ENCODE measurements at places on chromosomes 11 and 22.

GRCh38 chr22:28435140-28435768, 244.4 kb downstream of the TTC28 start:
- DNase-seq = no peak

DNA sequence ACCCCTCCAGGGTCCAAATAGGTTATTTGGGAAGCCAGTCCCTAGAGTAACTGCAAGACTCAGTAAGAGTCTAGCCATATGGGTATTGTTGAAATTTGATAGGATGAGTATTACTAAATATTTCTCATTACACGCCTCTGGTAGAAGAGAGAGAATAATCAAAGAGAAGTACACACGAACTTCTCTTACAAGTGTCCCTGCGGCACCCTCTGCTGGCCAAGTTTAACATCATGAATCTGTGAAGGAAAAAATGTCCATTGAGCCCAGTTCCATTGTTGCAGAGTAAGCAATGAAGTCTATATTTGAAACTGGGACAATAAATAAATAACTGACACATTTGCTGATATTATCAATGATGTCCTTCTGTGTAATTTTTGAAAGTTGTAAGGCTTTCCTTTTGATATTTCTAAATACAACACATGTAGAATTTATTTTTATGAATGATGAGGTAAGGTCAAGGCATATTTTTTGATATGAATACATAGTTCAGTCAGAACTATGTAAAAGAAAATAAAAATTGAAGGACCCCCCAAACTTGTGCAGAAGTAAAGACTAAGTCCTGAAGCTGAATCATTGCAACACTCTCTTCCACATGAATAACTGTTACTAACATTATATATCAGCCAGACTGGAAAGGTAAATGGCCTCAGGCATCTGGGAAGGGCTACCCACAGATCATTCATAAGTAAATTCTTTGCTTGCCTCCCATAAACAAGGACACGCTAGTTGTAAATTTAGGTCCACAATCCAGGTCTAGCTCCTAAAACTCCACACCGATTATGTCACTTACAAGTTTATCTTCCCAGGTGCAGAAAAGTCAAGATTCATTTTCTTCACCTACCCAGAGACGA, 10.0 kb downstream of the OR51L1 start:
- no peak for DNase-seq

GRCh38 chr22:43164636-43165035, 13.3 kb downstream of the TSPO start:
- no peak for DNase-seq

GRCh38 chr11:2557381-2557780, 112.6 kb downstream of the KCNQ1 start:
- no peak for DNase-seq

GRCh38 chr11:3983101-3983500, 111.5 kb upstream of the RRM1 start:
- no peak for DNase-seq

- no peak for DNase-seq
Observed at GRCh38 chr22:27220339-27220738, 563.0 kb downstream of the MIAT start.

- DNase-seq = no peak
Observed at GRCh38 chr11:126328001-126328390, 24.1 kb downstream of the DCPS start.

GRCh38 chr11:81959341-81959740, 774.3 kb downstream of the FAM181B start:
- DNase-seq = no peak

DNA sequence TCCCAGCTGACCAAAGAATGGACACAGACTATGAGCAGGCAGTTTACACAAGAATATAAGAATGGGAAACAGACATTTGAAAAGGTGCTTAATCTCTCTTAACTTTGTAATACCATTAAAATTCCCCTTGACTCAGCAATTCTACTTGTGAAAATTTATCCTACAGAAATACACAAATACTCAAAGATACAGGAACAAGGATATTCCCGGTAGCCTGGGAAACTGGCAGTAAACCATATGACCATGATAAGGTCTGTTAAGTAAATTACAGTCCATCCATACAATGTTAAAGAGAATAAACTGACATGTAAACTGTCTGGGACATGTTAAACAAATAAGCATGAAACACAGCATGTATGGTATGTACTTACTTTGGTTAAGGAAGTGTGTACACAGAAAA, 8.7 kb upstream of the MTFP1 start:
- DNase-seq = no peak

- DNase-seq = no peak
Observed at GRCh38 chr11:42337786-42338455, 878.5 kb upstream of the LRRC4C start.

DNA sequence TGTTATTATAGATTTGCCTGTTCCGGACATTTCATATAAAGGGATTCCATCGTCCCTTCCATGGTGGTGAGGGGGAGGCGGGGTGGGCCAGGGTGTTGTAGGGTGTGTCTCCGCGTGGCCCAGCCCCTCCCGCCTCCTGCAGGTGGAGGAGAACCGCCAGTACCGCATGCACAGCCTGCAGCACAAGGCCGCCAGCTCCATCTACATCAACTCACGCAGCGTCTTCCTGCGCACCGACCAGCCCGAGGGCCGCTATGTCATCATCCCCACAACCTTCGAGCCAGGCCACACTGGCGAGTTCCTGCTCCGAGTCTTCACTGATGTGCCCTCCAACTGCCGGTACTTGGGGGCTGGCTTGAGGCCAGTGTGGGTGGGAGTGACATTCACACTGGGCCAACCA, 7.5 kb upstream of the MYO7A start:
- no peak for DNase-seq

DNA sequence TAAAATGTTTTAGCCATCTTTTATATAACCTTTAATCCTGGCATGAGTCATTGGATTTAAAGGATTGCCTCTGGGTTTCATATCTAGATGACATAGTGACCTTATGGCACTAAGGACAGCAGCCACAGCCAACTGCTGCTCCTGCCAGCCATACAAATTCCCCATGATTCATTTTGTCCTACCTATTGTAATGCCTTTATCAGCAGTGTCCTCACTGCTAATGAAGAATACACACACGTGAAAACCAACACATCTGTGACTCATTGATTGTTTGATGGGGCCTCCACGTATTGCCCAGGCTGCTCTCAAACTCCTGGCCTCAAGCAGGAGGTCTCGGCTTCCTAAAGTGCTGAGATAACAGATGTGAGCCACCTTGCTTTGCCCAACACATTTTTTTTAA, 1.8 kb downstream of the LDHAL6A start:
- no peak for DNase-seq

DNA sequence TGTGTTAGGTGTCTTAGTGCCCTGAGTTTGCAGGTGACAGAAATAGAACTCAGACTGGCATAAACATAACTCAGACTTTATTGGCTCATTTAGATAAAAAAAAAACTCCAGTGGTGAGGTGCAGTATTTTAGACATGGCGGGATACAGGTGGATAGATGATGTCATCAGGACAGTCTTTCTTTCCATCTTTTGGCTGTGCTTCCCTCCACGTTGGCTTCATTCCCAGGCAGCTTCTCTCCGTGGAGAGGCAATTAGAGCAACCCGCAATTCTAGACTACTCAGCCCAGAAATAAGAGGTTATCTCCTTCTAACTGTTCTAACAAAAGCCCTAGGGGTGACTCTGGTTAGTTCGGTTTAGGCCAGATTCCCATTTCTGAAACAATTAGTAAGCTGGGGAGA, 40.5 kb downstream of the NCAM1 start:
- no peak for DNase-seq

DNA sequence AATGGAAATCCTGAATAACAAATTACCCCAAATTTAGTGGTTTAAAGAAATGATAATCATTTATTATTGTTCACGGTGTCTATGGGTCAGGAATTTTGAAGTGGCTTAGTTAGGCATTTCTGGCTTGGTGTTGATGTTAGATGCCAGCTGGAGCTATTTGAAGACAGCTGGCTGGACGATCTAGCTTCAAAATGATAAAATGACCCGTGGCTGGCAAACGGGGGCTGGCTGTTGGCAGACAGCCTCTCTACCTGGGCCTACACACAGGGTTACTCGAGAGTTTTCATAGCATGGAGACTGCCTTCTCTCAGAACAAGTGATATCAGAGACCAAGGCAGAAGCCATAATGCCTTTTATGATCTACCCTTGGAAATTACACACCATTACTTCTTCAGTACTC, 285.2 kb downstream of the METTL15 start:
- no peak for DNase-seq

GRCh38 chr11:33256031-33256812, 959 bp upstream of the HIPK3 start:
- no peak for DNase-seq

DNA sequence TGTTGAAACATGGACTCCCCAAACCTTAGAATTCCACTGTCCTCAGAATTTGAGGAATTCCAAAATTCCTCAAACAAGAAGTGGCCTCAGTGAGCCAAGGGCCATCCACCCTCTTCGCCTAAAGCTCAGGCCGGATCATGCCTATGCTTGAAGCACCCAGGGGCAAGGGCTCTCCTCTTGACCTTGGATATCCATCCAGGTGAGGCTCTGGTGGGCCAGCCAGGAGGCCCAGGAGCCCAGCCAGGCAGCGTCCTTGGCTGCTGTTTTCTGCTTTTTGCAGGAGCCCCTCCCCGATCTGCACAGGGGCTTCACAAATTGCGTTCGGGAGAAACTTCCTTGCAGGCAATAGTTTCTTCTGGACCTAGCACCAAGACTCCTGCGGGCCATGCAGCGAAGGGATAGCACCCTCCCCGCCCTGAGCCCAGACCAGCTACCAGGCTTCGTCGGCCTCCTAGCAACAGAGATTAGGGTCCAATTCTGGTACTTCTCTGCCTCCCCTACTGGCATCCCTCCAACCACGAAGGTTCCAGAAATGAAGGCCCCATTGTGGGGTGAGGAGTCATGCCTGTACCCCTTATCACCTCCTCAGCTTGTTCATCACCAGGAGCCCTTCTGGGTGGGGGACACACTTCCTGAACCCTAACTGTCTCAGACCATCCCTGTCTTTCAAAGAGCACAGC, 2.0 kb downstream of the PHLDA2 start:
- no peak for DNase-seq
